GM12864 (cell line): ENCODE measurements at places on chromosomes 3 and 15.

- DNase-seq: no peak
These were observed 1432.1 kb upstream of the GBE1 start for GRCh38 chr3:83193526-83193925.

DNA sequence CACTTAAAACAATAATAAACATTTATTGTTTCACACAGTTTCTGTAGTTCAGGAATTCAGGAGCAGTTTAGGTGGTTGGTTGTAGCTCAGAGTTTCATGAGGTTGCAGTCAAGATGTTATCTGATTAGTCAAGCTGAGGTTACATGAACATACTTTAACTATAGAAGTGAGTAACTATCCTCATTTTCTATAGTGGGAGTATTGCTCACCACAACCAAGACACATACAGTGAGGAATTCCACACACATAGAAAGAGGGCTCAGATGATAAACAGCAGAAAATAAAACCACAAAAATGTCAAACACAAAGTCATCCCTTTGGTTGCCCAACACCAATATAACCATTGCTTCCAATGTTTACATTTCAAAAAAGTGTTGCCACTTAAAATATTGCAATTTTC lies 13.6 kb downstream of the SCN11A start:
- no peak for DNase-seq

DNA sequence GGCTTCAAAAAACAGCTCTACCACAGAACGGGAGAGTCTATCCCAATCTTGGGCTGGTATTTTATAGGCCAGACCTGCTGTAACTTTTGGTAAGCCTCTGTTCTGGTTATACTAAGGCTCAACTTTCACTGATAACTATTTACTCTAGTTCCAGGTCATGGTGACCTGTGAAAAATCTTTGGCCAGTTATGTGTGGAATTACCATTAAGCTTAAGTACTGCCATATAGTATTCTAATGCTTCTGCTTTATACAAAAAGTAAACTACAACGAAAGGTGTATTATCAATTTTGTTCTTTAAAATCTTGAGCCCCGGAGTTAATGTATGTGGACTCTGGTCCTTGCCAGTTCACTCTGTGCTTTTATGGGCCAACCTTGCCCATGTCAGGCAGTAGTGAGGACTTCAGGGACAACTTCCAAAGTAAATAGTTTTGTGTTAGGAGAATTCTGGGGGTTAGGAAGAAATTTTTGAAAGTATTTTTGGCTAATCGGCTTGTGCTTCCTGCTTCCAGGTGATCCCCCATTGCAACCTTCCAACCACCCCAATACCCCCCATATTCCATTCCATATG lies 6.4 kb downstream of the SIAH2 start:
- DNase-seq: no peak

GRCh38 chr3:148932972-148933371 lies 58.4 kb upstream of the GYG1 start:
- no peak for DNase-seq

GRCh38 chr15:25761971-25762662 lies 101.0 kb downstream of the ATP10A start:
- no peak for DNase-seq

- no peak for DNase-seq
These were observed 40.9 kb upstream of the CLSTN2 start for GRCh38 chr3:139893963-139894642.

- no peak for DNase-seq
These were observed at the start of gene ANXA2 for GRCh38 chr15:60397772-60398445. TSS of gene ANXA2 (minus strand) at chr15:60397986. CDS start at chr15:60386075, 11,911 bp downstream.

DNA sequence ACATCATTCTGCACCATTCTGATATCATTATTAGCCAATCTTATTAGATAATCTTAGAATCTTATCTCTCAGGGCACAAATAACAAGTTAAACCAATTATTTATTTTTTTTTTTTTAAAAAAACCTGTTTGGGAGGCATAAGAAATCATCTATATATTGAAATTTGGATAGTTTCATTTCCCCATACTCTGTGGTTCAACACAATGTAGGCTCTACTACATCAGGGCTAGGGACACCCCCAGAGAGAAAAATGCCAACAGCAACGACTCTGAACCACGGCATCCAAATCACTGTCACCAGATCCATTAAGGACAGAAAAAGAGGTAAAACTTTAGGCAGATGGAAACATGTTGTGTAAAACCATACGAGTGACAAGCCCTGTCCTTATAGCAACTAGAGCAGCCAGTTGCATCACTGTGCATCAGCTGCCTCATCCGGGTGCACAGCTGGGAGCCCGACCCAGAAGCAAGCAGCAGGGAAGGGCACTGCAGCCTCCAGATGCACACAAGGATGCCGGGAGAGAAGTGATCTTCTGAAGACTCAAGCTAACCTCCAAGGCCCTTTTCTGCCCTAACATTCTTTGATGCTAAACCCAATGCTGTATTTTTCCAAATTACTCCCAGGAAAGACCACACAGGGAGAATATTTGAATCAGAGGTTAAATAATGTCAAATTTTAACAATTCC lies 381.1 kb downstream of the CTNNB1 start:
- no peak for DNase-seq

DNA sequence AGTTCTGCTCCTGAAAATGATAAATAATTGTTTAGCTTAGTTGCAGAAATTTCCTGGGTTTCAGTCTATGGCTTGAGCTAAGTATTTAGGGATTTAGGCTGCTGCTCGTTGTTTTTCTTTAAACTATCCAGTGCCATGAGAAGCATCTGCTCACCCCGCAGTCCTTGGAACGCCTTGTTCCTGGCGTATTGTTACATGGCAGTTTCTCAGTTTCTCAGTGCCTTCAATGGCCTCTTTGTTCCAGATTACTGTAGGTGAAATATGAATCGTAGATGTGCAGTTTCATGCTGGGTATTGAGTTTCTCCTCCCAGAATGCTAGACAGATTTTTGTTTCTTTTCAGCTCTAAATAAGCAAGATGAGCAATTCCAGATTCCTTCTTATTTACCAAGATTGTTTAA lies 269.5 kb upstream of the GBE1 start:
- DNase-seq: no peak

DNA sequence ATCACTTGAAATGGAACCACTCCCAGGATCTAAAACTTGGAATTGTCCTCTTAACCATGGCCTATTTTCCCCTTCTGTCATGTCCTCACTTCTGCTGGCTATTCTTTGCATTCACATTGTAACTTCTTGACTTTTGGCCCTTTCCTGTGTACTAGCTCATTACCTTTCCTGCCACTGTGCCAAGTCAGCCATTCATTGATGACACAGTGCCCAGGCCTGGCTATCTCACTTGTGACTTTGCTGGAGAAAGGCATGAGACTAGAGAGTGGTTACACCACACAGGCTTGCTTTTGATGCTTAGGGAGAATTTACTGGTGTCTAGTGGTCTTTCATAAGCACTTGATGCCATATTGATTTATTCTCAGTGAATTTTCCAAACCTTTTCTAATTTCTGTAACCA lies 101.1 kb downstream of the NR1D2 start:
- no peak for DNase-seq

DNA sequence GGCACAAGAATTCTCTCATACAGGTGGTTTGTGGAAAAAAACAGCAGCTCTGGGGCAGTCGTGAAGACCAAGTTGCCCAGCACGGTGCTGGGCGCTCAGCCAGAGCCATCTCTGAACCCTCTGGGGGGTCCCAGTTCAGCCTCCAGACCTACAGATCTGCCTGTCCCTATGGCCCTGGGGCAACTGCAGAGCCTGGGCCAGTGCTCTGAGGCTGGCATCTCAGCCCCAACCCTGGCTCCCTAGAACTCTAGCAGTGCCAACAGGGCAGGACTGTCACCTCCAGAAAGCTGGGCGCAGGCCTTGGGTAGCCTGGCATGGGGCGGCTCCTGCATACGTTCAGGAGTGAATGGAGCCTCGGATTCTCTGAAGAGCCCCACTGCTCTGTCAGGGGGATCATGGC lies 44.7 kb downstream of the DNAJB8 start:
- DNase-seq: no peak

DNA sequence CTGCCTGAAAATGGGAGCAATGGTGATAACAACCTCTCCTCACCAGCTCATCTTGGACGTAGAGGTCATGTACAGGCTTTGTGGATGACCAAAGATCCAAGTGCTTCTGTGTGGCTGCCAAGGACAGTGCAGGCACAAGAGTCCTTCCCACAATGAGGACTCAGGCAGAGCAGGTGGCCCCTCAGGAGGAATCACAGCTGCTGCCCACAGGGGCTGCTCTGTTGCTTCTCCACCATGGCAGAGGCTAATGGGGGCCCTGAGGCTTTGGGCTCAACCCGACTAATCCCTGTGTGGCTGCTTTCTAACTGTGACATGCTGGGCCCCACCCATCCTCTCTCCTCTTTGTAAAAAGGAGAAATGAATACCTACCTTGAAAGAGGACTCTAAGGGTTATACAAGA lies 58.1 kb upstream of the MRPS22 start:
- DNase-seq: no peak

DNA sequence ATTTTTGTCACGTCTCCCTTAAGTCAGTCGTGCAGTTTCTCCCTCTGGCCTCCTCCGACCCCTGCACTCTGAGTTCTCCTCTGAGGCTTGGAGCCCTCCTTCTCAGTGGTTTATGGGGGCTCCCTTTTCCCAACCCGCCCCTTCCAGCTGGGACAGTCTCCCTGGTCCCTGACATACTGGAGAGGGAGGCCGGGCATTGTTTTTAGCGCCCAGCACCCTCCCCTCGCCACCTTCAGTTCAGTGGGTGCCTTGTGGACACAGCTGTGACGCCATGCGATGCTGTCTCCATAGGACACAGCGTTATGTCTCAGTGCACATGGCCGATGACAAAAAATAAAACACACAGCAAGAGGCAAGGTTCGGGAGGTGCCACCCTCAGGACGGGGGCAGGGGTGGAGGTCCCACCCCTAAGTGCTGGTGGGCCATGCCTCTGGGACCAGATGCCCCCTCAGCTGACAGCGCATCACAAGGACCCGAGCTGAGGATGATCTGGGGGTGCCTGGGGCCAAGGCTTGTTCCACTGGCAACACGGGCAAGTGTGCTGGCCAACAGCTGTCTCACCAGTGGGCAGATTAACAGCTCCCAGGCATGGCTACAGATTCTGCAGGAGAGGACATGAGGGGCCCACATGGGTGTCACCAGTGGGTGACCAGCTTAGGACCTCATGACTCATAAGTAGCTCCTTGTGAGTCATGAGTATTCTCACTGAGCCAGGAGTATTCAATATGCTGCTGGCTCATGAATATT lies 81.6 kb downstream of the PLXNA1 start:
- DNase-seq: no peak

- DNase-seq: no peak
These were observed at the start of gene GHSR for GRCh38 chr3:172447611-172448579. TSS of gene GHSR (minus strand) at chr3:172448456. CDS start at chr3:172448413, 43 bp downstream.

DNA sequence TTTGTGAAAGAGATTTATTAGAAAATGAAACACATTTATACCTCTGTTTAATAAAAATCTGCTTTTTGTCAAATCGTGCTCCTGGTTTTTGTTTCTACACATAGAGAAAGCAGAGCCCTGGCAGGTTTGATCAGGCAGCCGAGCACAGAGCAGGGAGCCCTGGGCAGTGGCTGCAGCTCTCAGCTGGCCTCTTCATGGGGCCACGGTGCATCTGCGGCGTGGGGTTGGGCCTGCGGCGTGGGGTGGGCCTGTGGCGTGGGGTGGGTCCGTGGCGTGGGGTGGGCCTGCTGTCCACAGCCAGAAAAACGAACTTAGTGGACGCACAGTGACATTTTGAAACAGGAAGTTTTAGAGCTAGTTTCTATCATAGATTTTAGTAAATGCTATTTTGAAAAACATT lies 10.6 kb downstream of the GOLGA6L2 start:
- no peak for DNase-seq

GRCh38 chr3:62233065-62233464 lies 140.3 kb downstream of the FEZF2 start:
- no peak for DNase-seq
